HuH-7.5 (cell line): ENCODE measurements at places on chromosomes 7 and 10.
A peak's percentile ranks its signal among the peaks of the same experiment; 100 is the strongest.

GRCh38 chr7:112981966-112982365, 104.7 kb downstream of the GPR85 start:
- no peak for DNase-seq

DNA sequence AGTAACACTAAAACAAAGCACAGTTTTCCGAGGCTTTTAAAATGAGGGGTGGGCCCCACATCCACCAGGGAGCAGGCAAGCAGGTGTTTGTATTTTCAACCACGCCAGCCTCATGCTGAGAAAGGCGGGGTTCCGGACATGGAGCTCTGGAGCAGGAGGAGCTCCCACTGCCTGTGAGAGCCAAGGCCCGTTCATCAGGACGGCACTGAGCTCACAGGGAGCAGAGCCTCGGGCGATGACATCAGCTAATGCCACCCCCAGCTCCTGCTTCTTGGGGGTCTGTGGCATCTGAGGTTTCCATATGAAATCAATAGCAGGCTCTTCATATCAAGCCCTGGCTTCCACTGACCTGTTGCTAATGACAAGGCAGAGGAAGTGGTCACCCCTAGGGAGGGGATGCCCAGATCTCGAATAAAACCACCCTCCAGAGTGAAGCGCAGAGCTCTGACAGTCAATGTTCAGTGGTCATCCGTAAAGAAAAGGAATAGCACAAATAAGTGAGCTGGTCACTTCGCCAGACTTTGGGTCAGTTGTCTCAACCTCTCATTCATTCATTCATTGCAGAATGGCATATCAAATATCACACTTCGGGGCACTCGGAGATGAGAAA, 89.1 kb downstream of the TNS3 start:
- DNase-seq, result no peak

DNA sequence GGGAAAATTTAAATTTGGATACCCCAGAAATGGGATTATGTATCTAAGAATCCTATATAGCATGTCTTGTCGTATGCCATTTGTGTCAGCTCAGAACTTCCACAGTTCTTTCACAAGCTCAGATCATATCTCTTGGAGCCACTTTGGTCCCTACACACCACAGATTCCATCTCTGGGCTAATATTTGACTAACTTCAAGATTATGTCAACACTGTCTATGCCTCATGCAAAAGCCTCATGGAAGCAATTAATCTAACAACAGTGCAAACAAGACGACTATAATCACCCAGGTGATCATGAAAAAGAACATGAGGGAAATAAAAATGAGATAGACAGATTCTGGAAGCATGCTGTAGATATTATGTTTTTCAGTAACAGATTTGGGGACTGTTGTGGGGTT, 189.1 kb downstream of the LRRTM3 start:
- DNase-seq, result peak; percentile 19

DNA sequence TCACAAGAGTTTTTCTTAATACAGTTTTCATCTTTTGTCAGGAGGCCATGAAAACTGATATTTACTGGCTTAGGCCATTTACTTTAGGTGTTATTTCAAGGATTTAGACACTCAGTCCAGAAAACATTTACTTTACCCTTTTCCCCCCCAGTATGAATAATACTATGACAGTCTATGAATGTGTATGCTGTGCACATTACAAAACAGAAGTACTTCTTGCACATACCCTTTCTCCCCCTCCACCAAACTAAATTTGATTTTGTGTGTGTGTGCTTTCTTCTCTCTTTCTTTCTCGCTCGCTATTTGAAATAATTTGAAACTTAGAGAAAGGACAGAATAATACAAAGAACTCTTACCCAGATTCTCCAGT, 41.3 kb downstream of the RBM33 start:
- no peak for DNase-seq

DNA sequence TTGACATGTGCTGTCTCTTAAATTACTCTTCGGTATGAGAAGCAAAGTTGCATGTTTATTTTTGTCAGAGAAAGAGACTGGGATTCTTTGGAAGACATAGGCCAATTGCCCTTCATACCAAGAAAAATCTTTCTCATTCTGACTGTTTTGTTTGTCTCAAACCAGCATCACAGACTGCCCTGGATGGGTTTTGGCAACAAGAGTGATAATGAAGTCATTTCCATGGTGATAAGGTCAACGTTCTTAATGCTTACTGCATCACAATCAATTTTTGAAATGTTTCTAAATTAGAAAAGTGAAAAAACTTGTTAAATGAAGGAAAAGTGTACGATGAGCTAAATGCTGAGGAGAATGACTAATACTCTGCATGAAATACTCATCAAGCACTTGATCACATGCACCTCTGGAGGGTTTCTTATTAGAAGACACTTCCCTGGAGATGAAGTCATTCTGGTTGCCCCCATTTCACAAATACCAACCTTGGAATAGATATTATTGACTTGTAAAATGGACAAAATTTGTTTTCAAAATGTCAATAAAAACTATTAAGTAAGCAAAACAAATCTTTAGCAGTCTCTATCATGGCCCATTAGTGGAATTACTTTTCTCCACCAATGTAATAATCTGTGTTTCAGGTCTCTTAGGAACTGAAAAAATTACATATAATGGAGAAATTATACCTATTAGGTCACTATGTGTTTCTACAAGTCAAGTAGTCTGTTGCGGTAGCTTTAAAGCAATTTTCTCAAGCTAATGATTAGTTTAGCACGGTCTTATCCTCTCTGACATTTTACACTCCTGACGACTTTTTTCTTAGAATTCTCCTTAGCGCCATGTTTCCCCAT, 19.9 kb upstream of the SEC61G start:
- DNase-seq, result no peak

DNA sequence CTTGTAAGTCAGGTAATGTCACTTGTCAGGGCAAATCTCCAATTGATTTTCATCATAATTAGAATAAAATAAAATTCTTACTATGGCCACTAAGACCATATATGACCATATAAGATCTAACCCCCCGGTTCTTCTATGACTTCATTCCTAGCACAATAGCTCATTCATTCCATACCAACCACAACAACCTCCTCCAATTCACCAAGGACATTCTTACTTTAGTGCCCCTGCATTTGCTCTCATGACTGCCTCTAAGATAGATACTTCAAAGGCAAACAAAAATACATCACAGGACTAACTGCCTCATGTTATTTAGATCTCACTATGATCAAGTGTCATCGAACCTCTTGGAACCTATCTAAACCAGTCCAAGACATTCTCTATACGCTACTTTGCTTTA, 90.8 kb downstream of the SNX13 start:
- no peak for DNase-seq

DNA sequence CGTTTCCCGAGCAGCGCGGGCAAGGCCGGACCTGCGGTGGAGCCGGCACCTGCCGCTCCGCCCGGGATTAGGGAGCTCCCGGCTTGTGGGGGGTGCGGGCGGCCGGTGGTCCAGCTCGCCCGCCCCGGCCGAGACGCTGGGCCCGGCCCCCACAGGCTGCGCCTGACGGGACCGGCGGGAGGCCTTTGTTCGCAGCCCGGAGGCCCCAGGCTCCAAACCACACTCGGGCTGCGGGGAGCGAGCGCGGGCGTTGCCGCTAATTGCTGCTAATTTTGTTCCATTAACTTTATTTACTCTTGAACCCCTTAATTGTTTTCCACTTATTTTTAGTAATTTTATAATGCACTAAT, 9.6 kb downstream of the UNCX start:
- no peak for DNase-seq

DNA sequence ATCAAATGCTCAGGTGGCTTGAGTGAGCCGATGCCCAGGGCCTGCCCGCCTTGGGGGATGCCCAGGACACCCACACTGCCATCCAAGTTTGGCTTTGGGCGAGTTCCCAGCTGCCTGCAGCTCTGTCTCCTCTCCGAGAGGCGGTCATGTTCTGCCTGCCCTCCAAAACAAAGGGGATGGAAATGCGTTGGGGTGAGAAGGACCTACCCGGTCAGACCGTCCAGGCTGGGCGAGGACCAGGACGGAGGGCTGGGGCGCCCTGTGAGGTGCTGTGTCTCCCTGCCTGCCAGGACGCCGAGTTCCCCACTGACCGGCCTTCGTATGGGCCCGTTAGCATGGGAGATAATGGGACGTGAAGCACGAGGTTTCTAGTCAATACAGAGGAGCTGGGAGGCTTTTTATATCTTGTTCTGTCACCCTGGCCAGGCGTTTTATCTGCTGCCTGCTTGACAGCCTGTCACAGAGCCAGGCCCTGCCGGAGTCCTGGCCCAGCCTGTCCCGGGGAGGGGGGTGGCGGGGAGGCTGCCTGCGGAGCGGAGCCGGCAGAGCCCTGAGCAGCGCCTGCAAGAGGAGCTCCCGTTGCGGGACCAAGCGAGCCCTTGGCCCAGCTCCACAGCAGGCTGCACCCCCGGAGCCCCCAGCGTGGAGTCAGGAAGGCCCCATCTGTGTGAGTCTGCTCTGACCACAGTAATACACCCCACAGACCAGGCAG, 22.0 kb upstream of the ELFN1 start:
- DNase-seq, result no peak

DNA sequence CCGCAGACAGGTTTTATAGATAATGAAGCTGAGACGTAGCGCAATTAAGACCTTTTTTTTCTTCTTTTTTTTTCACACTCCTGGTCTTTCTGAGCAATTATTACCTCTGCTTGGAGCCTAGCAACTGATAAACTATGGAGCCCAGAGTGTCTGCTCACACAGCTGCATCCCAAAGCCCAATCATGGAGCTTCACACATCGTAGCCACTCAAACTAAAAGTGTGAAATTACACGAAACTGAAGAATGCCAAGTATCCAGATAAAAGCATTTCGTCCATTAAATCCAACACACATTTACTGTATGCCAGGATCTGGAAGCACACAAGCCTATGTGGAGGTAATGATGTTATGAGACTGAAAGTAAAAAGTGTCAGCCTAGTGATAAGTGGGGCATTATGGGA, 97.6 kb downstream of the NRP1 start:
- no peak for DNase-seq

- no peak for DNase-seq
Measured at GRCh38 chr10:117419159-117419558, 43.9 kb upstream of the PDZD8 start.

DNA sequence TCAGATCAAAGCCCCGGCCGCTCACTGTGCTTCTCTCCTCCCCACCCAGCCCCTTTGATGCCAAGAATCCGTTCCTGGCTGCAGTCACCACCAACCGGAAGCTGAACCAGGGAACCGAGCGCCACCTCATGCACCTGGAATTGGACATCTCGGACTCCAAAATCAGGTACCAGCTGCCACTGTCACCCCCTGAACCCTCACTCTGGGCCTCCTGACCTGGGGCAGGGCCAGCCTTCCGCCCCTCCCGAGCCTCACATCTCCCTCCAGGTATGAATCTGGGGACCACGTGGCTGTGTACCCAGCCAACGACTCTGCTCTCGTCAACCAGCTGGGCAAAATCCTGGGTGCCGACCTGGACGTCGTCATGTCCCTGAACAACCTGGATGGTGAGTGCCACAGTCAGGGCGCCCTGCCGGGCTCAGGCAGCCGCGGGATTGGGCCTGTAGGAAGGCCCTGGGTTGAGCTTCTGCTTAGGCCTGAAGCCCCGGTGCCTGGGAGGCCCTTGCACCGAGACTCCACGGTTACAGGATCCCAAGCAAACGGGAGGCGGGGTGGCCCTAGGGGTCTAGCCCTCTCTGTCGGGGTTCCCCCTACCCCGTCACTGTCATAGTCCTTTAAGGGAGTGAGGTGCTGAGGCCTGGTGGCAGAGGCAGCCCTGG, 10.8 kb downstream of the TMEM120A start:
- DNase-seq, result no peak

DNA sequence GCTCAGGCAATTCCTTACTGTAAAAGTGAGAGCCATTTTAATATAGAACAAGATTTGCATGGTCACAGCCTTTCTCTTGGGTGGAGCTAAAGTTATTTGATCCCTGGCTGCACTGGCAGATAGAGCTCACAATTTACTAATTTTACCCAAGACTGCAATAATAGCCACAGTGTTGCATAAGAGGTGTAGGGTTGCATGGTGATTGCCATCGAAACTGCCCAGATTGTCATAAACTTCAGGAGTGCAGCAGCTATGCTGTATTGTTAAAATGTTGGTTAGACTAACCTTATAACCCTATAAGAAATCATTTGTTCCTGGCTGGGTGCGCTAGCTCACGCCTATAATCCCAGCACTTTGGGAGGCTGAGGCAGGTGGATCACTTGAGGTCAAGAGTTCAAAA, 50.0 kb downstream of the VCL start:
- DNase-seq, result no peak

DNA sequence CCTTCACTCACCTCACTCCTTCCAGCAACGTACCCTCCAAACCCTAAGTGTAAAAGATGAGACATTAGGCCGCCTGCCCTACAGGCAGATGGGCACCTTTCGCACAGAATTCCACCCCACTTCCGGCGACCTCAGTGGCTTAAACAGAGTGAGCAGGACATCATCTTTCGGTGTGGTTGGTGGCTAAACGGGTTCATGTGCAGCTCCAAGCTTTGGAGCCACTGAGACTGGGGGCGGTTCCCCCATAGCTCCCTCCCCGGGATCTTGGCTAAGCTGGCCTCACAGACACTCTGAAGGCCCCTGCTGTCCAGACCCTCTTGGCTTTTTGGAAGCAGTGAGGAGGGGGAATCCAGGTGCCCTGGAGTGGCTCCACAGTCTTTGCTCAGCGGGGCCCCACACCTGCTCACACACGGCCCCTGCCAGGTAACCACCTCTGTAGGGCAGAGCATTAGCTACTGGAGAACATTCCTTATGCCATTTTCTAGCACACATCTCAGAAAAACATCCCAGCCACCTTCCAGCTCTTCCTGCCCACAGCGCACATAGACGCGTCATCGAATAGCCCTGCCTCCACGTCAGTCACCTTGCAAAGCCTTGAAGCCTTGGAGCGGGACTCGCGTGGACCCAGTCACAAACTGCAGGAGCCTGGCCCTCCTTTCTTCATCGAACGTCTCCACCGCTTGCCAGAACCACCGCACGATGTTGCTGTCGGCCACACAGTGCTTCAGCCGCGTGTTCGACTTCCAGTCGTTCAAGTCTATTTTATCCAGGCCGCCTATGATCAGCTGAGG, 108.8 kb downstream of the SMURF1 start:
- DNase-seq, result no peak

DNA sequence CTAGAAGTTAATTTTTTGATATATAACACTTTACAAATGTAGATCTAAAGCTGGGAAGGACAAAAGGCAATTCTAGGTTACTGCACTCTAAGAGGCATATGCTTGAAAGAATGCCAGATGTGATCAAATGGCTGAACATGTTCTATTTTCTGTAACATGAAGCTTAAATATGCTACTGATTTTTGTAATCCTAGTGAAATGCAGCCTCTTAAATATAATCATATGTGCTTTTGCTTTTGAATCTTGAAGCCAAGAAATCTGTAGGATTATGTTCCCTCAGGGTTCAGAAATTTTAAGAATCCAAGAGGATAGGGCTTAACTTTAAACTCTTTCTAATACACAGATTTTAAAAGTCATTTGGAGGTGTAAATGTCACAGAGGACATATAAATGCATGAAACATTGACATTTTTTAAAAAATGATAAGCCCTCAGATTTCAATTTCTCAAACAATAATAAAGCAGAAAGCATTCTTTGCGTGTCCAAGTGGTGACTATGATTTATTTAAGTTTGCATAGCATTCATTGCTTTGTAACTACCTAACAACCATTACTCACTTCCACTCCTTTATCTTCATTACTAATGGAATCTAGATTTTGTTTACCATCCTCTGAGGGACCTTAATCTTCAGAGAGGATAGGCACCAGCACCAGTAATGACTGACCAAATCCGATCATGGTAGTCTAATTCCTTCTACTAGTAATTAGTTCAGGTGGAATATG, 170.4 kb downstream of the MAGI2 start:
- no peak for DNase-seq

- DNase-seq, result no peak
Measured at GRCh38 chr10:79162861-79163665, 94.3 kb downstream of the ZMIZ1 start.
